ENCODE measurements at places on chromosomes 5 and 9.

GRCh38 chr9:15867988-15868387 lies 315.1 kb downstream of the CCDC171 start:
- peak; percentile 7 for DNase-seq

GRCh38 chr5:63233911-63234310 lies 655.3 kb downstream of the LRRC70 start:
- no peak for DNase-seq

DNA sequence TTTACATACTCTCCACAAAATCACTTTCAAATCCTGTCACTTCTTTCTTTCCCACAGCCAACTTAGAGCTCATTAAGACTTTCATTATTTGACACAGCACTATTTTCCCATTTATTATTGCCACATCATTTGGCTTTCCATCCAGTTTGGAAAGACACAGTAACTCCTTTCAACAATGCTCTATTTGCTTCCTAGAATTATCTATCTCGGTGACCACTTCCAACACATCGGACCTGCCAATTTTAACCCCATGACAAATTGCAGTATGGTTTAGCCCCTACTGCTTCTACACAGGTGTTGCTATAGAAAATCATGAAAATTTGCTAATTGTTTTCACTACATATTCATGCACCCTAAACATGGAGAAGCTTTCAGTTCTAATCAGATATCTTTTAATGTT lies 190.6 kb upstream of the COX7C start:
- no peak for DNase-seq

- DNase-seq: no peak
These were observed 60.5 kb downstream of the PTCD2 start for GRCh38 chr5:72380492-72381274.
